ENCODE measurements at places on chromosomes 2 and 18.
A peak's percentile ranks its signal among the peaks of the same experiment; 100 is the strongest.

GRCh38 chr2:63378589-63378988 is 209.7 kb downstream of the WDPCP start:
- DNase-seq, result no peak

DNA sequence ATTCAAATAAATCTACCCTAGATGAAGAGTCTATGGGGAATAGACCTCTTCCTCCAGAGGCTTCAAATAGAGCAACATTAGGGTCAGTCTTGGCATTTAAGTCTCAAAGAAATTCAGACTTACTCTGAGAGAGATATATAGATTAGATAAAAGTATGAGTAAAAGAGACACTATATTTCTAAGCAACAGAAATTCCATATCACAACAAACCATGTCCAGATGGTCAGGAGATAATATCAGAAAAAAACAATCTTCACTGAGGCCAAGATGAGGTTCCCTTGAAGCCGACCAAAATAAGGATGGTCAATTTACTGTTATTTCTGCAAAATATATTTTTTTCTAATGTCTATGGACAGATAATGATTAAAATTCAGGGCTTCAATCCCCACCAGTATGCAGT is 89.1 kb upstream of the NOSTRIN start:
- DNase-seq, result no peak

DNA sequence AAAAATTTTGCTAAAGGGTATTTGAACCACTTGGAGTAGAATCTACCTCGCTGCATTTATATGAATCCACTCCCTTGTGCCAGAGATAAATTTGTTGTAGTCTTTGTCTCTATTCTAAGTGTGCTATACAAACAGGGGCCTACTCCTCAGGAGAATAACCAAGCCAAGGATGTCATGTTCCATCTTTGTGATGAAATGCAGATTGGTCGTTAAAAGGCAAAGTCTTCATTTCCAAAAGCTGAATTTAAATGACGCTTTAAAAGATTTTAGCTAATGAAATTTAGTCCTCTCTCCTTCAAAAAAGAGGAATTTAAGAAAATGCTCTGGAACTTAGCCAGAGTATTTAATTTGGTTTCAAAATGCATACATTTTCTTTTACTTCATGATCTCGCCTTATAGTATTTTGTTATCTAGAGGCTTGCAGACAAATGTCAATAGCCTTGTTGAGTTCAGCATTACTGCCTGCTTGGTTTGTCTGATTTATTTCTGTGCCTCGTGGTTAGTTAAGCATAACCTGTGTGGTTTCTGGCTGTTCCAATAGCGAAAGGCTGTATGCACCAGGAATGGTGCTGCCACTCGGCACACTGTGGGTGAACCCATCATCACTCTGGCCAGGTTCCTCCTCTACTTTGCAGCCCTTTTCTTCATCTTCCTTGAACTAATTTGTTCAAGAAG is 417.6 kb downstream of the ZNF521 start:
- DNase-seq, result no peak

DNA sequence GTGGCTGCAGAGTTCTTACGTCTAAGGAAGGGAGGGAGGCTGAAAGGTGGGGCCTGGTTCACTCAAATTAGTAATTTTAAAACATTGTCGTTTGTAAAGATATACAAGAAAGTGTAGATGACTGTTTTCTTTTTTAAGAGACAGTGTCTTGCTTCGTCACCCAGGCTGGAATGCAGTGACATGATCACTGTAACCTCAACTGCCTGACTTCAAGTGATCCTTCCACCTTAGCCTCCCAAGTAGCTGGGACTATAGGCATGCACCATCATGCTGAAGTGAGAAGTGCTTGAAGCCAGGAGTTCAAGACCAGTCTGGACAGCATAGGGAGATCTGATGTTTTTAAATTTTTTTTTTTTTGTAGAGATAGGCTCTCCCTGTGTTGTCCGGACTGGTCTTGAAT is 52.9 kb downstream of the HNRNPLL start:
- DNase-seq, result no peak

DNA sequence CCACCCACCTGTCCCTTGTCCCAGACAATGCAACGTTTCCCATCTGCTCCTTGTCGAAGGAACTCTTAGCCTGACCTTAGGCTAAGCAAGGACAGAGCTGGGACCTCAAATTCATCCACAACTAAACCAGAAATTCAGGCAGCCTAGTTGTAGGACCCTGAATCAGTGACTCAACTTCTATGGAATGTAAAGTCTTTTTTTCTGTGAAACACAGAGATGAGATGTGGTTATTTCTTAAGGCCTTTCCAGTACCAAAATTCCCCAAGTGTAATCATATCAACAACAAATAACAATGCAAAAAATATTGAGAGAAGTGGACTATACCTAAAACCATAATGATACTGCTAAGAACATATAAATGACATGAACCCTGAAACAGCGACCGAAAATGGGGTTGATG is 46.7 kb downstream of the EN1 start:
- no peak for DNase-seq

GRCh38 chr2:191012845-191013681 is 908 bp downstream of the STAT1 start:
- no peak for DNase-seq

DNA sequence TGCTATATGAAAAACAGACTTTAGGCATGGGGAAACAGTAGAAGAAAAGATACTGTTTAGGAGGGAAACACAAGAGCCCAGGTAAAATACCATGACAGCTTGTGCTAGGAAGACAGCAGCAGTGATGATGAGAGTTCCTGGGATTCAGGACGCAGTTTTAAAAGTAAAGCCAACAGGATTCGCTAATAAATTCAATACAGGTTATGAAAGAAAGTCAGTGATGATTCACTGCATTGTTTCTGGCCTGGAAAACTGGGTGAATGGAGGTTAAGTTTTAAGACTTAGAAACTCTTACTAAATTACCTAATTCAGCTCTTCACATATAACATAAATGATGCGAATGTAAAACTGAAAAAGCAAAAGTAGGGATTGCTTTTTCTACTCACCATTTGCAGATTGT is 27.9 kb upstream of the RNU4ATAC start:
- no peak for DNase-seq

- DNase-seq, result peak; percentile 15
These were observed 668 bp downstream of the NFU1 start for GRCh38 chr2:69436596-69436937.

- DNase-seq, result no peak
These were observed 36.6 kb downstream of the CEP68 start for GRCh38 chr2:65092791-65093190.

DNA sequence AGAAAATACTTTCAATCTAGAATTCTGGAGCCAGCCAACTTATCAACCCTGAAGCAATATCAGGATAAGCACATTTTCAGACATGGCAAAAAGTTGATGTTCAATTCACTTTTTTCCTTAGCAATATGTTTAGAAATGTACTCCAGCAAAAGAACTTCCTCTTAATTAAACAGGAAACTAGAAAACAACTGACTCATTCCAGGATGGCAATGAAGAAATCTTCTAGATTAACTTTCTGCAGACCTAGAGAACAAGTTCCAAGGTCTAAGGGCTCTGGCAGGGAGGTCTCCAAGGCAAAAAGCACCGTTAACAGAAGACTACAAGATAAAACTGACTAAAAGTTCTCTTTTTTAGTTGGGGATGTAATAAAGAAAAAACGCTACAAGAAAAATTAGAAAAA is 69.2 kb upstream of the VWC2L start:
- no peak for DNase-seq

- no peak for DNase-seq
These were observed 271.8 kb downstream of the SUCLG1 start for GRCh38 chr2:84187258-84187657.

DNA sequence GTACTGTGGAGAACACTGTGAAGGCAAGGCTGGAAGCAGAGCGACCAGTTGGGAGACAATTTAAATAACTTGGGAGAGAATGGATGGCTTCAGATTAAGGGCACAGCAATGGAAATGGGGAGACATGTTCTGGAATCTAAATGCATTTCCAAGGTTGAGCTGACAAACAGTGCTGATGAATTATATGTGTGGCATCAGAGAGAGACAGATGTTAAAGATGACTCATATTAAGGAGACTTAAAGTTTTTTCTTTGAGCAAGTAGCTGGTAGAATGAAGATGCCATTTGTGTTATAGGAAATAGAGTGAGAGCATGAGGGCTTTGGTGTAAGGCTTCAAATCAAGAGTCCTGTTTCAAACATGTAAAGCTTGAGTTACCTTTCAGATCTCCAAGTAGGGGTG is 441.8 kb downstream of the SETBP1 start:
- DNase-seq, result no peak

- no peak for DNase-seq
These were observed 104.3 kb downstream of the SP100 start for GRCh38 chr2:230520061-230520874.

- no peak for DNase-seq
These were observed 101.8 kb upstream of the MYO3B start for GRCh38 chr2:170076189-170076588.

DNA sequence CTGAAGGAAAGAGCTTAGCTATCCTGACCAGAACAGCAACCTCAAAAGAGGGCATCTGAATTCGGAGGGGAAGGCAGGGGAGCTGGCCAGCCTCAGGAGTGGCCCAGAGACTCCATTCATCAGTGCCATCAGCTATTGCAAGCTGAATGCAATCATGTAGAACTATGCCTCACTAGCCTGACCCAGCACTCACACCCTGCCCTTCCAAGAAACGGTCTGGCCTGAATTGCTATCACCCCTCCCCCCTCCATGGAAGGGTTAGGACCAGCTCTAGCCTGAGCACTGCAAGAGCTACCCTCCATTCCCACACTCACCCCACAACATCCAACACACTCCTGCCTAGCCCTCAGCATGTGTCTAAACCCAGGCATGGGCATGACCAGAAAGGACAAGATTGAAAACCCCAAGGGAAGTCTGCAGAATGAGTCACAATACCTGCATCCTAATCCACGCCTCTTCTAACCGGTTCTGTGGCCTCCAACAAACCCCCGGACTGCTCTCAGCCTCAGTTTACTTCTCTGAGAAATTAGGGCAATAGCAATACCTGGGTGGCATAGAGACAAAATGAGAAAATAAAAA is 120.3 kb downstream of the BCL11A start:
- no peak for DNase-seq

DNA sequence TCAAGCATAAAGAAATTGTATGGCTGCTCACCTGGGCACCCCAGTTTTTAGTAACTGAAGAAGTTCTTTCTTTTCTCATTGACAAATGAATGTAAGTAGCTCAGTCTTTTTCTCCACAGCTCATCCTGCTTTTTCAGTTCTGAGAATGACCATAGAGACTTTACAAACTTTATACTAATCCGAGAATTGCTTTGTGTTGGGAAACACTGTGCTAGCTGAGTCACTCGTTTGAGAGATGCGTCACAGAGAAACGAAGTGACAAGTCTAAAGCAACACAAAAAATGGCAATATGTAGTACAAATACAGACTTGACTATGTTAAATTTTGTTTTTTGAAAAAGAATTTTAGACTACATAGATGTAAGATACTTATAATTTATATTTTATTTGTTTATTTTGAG is 9.0 kb downstream of the LRRTM4 start:
- no peak for DNase-seq

GRCh38 chr2:19488009-19488691 is 129.7 kb upstream of the OSR1 start:
- DNase-seq, result no peak

GRCh38 chr2:24261441-24261840 is 86.6 kb downstream of the FAM228A start:
- no peak for DNase-seq

DNA sequence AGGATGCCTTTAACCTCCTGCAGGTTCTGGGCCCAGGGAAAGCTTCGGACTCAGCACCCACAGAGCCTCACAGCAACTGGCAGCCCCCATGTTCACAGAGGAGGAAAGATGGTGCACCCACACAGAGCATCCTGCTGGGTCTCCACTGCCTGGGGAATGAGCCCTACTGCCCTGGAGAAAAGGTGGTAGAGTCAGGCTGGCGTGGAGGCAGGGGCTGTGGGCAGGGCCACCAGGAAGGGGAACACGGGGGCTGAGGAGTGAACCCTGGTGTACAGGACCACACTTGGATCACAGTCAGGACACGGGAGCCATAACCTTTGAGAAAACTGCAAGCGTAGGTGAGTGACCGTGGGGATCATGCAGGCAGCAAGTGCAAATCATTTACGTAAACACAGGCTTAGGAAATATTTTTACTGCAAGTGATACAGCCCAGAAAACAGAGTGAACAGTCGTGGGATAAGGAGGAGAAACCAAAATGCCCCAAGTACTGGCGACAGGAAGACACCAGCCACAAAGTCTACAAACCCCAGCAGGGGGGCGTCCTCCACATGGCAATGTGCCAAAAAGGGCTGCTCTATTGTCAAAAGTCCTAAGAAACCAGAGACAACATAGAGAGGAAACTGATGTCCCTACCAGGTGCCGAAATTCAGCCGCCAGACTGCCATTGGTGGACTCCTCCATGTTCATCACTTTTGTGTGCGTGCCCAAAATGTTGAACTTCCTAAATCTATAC is 27.6 kb downstream of the STAT1 start:
- DNase-seq, result no peak

- no peak for DNase-seq
These were observed 452.7 kb upstream of the NRXN1 start for GRCh38 chr2:51484605-51485004.

DNA sequence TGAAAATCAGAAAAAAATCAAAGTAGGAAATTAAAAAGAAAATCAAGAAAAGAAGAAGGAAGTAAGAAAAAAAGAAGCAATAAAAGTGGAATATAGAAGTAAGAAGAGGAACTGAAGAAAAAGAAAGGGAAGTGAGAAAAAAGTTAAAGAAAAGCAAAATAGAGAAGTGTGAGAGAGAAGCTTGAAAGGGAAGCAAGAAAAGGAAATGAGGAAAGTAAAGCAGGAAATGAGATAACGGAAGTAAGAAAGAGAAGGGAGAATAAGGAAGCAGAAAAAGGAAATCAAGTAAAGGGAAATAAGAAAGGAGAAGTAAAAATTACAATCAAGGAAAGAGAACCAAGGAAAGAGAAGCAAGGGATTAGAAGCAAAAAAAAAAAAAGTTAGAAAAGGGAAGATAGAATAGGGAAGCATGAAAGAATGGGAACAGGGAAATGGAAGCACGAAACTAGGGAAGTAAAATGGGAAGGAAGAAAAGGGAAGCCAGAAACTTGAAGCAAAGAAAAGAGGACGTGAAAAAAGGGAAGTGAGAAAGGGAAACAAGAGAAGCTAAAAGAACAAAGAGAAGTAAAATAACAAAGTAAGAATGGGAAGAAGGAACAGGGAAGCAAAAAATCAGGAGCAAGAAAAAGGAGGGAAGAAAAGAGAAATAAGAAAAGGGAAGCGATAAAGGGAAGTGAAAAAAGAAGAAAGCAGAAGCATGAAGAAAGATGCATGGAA is 243.3 kb upstream of the NCKAP5 start:
- no peak for DNase-seq

GRCh38 chr2:225165052-225165451 is 122.8 kb upstream of the DOCK10 start:
- DNase-seq, result no peak

- no peak for DNase-seq
These were observed 67.6 kb downstream of the MIB1 start for GRCh38 chr18:21808185-21808584.

DNA sequence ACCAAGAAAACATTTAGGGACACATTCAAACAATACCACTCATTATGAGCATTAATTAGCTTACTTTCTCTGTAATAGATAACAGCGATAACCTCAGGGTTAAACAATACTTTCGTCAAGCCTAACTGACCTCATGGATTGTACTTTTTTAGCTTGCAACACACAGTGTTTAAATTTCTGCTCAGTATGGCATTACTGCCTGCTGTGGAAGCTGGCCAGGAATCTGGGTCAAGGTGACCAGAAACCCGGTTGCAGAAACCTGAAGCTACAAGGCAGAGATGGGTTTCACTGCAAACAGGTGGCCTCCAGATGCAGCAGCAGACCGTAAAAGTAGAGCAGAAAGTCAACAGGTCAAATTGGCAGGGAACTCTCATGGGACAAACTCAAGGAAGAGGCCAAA is 123.8 kb upstream of the FHL2 start:
- no peak for DNase-seq

Measured in Panc1 (cell line).